Sigmoid colon (tissue), 7 donors: ENCODE measurements at places on chromosomes 1 and 21. TPM values are rescaled to one million over a fixed set of nuclear protein-coding genes. Genes with fewer than 3 reads are reported as not detected.

DNA sequence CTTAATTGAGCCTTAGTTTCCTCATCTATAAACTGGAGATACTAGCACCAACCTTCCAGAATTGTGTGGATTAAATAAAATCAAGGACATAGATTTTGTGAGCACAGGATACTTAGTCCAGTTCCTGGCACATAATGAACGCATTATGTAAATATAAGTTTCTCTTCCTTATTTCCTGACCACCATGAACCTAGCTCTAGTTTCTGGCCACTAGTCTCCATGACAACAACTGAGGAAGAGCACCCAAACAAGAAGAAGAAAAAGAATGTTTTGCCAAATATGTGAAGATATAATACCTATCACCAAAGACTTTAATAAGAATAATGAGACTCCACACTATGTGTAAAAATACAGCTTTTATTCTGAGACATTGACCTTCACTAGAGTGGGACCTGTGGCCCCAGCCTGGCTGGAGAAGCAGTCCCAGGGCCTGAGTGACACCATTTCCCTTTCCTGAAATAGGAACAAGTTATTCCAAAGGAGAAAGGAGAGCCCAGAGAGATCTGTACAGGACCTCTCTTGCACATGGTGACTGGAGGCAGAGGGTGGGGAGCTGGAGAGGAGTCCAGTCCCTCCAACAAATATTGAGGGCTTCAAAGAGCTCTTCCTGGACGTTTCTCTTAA lies 940 bp upstream of the USF1 start:
- DNase-seq = no peak

- no peak for DNase-seq
Measured at GRCh38 chr1:200073286-200073637, 45.8 kb downstream of the NR5A2 start.

GRCh38 chr1:233433436-233434210 lies 106.1 kb downstream of the MAP3K21 start:
- DNase-seq = no peak

Gene CASQ1
- 2.3 TPM for total RNA-seq

Gene ERVH48-1
- total RNA-seq = not detected

- no peak for DNase-seq
Measured at GRCh38 chr1:41894808-41895483, 23.8 kb downstream of the HIVEP3 start.

GRCh38 chr1:70503358-70503757 lies 92.3 kb downstream of the CTH start:
- DNase-seq = no peak

- DNase-seq = no peak
Measured at GRCh38 chr1:240294566-240294965, 202.9 kb downstream of the FMN2 start.

- no peak for DNase-seq
Measured at GRCh38 chr1:173733912-173734311, 19.1 kb downstream of the KLHL20 start.
